ENCODE measurements at places on chromosomes 7 and 10.

- DNase-seq: no peak
These were observed 41.6 kb upstream of the CAMK2B start for GRCh38 chr7:44366986-44367385.

- DNase-seq: no peak
These were observed 431.1 kb upstream of the LRGUK start for GRCh38 chr7:133696056-133696455.

DNA sequence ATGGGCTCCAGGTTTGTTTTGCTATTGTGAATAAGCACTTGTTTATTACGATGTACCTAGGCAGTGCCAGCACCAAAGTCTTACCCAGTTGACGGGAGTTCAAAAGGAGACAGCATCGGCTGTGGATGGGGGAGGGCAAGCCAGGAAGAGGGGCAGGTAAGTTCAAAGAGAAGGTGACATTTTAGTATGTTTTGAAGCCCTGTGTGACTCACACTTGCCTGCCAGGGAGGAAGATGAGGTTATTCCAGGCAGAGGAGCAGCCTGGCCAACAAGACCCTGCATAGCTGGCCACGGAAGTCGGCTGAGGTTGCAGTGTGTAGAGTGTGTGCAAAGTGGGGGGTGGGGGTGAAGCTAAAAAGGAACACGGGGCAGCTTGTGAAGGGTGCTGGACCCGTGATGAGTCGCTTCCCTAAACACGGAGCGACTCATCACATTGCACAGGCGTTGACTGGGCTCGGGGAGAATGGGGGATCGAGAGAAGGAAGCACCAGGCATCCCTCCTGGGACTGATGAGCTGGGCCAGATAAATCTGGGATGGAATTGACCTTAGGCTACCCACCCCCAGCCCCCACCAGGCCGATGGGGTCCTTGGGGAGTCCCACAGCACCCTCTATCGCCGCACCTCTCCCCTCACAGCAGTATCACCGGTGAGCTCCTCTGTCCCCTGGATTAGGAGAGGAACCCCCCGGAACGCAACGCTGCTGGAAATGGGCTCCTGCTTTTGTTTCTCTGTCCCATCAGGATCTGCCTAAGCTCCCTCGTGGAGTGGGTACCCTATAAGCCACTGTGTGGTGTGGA is 97.9 kb upstream of the IKZF1 start:
- DNase-seq: no peak

DNA sequence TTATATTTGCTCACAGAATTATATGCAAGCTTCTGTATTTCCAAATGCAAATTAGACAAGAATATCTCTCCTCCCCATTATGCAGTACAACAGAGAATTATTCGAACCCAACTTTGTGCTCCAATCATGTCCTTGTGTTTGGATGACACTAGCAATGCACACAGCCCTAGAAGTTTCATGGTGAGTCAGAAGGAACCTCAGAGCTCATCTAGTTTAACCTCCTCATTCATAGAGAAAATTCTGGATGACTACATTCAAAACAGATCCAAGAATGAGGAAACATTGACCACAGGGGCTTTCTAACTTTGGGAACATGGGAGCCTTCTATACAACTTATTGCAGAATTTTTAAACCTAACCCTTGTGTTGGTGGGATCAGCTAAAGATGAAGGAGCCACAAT is 12.8 kb upstream of the ARID5B start:
- DNase-seq: no peak

- no peak for DNase-seq
These were observed 1.6 kb downstream of the CDNF start for GRCh38 chr10:14836208-14836607.

- DNase-seq: no peak
These were observed 274.2 kb downstream of the BAMBI start for GRCh38 chr10:28951484-28951883.

- DNase-seq: no peak
These were observed 72.6 kb upstream of the FRMD4A start for GRCh38 chr10:14403359-14403758.

DNA sequence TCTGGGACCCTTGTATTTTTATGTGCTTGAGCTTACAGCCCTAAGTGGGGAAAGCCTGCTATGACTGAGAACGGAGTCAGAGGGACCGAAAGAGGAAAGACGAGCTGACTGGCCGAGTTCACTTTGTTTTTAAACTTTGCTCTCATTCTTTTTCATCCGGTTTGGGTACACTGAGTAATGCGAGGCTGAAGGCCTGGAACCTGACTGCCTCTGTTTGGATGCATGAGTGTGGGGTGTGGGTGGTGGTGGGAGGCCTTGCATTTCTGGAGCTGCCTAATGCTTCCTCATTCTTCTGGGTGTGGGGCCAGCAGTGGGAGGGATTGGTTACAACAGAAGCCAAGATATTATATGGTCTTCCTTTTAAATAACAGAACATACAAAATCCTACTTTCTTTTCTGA is 155.5 kb downstream of the BUB3 start:
- DNase-seq: peak; percentile 53

DNA sequence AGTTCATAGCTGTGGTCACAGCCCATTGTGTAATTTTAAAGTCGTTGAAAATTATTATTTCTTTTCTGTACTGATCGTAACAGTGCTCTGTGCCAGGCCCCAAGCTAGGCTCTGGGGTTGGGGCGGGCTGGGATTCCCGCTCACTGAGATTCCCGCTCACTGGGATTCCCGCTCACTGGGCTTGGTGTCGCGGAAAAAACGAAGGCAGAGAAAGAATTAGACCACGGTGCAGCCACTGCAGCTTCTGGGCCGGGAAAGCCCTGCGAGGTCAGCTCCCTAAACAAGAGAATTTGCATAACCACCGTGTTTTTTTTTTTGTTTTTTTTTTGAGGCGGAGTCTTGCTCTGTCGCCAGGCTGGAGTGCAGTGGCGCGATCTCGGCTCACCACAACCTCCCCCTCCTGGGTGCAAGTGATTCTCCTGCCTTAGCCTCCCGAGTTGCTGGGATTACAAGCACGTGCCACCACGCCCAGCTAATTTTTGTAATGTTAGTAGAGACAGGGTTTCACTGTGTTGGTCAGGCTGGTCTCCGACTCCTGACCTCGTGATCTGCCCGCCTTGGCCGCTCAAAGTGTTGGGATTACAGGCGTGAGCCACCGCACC is 31.2 kb downstream of the FOXK1 start:
- no peak for DNase-seq

DNA sequence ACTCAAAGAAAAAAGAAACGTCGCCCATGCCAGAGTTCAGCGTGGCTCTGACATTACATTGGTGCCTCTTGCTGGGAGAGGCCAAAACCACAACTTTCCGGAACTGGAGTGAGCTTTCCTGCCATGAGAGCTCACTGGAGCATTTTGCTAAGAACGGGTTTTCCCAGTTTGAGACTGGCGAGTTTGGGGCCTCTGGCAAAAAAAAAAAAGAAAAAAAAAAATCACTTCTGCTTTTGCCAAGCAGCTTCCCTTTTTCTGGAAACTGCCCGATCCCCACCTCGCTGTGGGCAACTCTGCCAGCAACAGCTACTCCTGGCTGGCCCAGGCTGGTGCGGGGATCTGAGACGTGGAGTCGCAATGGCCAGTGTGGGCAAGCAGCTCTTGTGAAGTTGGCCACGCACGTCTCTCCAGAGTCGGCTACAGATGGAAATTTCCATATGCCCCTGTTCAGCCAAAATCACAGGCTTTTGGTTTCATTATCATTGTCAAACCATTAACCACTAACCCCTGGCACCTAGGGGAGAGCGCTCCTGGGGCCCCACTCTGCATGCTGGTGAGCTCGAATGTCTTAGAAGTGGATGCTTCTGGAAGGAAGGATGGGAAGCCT is 25.7 kb downstream of the PRKAG2 start:
- DNase-seq: no peak

DNA sequence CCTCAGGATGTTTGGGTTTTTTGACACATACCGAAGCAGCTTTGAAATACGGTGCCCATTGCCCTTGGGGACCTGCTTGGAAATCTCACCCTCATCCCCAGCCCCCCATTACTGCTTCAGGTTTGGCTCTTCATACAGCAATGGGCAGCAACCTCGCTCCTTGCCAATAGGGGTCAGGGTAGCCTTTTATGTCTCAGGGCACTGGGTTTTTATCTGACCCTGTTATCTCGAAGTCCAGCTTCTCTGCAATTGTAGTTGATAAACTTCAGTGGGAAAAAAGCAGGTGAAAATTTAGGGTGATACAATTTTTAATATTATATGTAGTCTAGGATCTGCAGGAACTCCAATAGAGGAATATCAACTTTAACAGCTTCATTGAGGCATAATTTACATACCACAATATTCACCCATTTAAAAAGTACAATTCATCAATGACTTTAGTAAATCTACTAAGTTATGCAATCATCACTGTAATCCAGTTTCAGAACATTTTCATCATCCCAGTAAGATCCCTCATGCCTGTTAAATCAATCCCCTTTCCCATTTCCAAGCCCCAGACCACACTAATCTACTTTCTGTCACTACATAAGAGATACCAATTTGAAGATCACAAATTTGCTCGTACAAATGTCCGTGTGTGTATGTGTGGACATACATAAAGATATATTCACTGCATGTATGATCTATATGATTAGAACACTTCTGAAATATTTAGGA is 386.2 kb downstream of the KCNMA1 start:
- no peak for DNase-seq

- no peak for DNase-seq
These were observed 5.8 kb upstream of the ZNF22 start for GRCh38 chr10:44994752-44995530.

GRCh38 chr10:114780577-114781184 is 40.9 kb upstream of the FHIP2A start:
- no peak for DNase-seq

DNA sequence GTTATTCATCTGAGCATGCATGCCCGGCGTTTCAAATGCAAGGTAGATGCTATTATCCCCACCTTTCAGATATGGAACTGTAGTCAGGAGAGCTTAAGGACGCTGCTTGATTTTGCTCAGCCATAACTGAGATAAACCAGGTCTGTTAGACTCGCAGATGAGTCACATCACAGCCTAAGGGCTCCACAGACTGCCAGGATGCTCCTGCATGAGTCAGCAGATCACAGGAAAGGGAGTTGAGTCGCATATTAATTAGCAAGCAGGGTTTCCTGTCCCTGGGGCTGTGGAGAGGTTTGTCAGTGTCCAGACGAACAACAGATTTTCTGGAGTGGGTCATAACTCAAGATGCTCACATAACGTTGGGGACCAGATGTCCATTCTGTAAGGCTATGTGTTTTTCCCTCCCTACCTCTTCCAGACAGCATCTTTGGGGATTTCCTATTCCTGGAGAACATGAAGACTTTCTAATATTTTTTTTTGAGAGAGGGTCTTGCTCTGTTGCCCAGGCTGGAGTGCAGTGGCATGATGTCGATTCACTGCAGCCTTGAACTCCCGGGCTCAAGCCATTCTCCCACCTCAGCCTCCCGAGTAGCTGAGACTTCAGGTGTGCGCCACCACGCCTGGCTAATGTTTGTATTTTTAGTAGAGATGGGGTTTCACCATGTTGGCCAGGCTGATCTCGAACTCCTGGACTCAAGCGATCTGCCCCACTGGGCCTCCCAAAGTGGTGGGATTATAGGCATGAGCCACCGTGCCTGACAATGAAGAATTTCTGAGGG is 36.7 kb downstream of the PFKFB3 start:
- DNase-seq: peak; percentile 92

DNA sequence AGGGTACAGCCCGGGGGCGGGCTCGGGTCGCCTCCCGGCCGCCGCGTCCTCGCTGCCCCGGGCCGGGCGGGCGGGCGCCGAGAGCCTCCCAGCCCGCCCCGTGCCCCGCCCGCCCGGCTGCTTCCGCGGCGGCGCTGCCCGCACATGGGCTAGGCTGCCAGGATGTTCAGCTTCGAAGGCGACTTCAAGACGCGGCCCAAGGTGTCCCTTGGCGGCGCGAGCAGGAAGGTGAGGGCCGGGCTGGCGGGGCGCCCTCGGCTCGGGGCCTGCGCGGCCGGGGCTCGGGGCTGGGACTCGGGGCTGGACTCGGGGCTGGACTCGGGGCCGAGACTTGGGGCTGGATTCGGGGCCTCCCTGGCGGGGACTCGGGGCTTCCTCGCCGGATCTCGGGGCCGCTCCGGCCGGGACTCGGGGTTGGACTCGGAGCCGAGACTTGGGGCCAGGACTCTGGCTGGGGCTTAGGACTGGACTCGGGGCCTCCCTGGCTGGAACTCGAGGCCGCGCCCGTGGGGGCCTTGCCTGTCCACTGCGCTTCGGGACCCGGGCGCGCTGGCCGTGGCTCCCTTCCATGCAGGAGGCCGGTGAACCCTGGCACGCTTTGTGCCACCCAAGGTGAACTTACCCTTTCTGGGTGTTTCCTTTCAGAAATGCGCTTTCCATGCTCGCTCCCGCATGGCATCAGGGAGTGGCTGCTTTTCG is 534 bp downstream of the UBE3C start:
- no peak for DNase-seq

GRCh38 chr10:77501846-77502261 is 135.8 kb downstream of the KCNMA1 start:
- DNase-seq: no peak

DNA sequence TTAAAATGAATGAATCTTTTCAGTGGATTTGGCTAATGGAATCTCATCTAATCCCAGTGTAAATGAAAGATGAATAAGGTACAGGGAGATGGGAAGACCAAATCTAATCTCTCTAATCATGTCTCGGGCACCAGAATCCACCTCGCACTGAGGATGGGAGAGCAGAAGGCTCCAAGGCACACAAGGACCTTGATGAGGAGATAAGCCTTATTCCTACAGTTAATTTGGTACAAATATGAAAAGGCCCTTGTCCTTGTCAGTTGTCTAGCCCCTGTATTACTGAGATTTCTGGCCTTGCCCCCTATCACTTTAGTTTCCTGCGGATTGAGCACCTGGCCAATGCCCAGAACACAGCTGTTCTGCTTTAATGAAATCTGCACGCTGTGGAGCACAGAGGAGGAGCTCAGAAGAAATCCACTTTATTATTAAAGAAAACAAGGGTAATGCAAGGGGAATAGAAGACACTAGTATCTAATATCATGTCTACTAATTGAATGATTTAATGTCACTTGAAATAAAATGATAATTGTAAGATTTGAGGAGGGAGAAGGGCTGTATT is 321.4 kb upstream of the HGF start:
- no peak for DNase-seq

- DNase-seq: no peak
These were observed 217.6 kb downstream of the TCERG1L start for GRCh38 chr10:131093795-131094366.

DNA sequence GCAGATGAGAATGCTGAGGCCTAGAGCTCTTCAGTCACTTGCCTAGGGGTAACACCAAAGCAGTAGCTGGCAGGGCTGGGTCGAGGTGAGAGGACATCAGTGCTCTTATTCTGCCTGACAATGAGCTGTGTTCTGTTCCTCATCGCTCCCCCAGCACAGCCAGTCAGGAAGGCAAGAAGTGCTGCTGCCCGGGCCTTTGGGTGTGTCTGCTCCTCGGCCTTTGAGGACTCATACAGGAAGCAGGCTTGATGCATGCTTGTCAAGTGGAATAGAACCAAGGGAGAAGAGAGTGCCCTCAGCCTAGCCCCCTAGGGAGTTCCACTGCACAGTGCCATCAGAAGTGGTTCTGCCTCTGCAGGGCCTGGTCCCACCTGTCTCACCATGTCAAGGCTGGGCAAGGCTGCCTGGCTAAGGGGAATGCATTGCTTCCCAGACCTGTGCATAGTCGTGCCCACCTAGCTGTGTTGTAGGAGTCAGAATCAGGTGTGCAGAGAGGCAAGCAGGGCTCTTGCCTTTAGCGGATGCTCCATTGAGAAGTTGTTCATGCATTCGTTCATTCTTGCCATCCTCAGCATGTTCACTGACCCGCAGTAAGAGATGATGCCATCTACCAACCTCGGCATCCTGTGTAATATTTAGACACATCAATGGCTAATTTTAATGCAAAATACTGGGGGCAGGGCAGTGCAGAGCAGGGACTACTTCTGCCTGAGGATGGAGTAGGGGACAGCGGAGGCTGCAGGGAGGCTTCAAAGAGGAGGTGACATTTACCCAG is 156.6 kb downstream of the RPS24 start:
- no peak for DNase-seq
